DMS53 (cell line): ENCODE measurements at places on chromosomes 4 and X.
A peak's percentile ranks its signal among the peaks of the same experiment; 100 is the strongest.

DNA sequence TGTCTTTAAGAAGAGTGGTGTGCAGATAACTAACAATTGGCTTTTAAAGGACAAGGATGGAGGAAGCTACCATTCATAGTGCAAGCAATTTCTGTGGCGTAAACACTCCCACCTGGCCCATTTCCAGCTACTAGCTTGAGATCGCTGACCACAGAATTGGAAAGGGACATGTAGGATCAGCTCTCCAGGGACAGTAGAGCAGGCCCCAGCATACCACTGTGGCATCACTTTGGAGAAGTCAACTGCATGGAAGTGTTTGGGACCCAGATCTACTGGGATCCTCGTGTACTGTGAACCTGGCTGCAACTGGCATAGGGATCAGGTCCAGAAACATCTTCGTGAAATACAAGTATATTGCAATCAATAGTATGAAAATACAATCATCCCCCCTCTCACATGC lies 515.0 kb downstream of the INPP4B start:
- DNase-seq = peak; percentile 3

GRCh38 chr4:8267077-8267476 lies 2.5 kb upstream of the HTRA3 start:
- peak; percentile 89 for DNase-seq

DNA sequence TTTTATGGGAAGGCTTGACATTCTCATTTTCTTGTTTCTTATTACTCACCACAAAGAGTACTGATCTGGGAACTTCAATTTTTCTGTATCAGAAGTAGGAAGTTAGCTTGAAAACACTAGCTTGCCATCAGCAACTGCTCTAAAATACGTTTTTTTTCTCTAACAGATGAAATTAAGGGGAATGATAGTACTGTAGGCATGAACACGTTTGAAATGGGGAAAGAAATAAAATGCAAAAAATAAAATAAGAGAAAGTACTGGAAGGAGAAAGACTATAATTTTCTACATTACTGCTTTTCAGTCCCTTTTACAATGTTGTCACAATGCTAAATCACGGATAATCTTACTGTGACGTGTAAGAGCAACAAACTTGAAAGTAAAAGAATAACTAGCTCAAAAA lies 1.5 kb downstream of the RADX start:
- no peak for DNase-seq

- no peak for DNase-seq
Measured at GRCh38 chr4:8368998-8369397, 71.5 kb downstream of the ACOX3 start.

DNA sequence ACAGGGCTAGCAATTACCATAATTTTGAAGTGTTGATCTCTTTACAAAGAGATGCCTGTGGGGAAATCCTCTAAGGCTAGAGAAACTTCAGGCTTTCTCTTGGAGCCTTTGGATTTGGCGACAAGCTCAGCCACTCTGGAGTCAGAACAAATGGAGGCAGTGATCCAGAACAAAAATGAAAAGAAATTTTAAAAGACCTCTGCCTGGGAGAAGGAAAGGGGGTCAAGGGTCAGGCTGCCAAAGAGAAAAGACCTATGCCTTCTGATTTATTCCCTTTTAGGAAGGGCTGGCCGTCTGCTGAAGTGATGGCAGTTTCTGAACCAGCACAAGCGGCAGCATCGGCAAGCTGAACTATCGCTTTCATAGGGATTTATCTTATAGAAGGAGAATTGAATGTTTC lies 140.8 kb upstream of the SFRP2 start:
- no peak for DNase-seq

DNA sequence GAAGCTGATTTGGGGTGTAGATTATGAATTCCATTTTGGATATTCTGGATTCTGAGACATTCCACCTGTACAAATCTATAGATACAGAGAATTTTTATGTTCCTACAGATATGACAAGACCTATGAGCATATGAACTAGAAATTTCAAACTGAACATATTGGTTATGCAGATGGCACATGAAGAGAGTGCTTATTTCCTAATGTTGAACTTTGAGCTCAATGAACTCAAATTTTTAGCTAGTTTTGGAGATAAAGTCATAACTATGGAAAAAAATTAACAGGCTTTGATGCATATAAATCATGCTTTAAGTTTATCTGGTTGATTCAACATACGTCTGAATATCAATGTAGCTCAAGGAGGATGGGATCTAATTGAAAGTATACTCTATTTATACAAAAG lies 8.9 kb downstream of the CHIC2 start:
- no peak for DNase-seq

DNA sequence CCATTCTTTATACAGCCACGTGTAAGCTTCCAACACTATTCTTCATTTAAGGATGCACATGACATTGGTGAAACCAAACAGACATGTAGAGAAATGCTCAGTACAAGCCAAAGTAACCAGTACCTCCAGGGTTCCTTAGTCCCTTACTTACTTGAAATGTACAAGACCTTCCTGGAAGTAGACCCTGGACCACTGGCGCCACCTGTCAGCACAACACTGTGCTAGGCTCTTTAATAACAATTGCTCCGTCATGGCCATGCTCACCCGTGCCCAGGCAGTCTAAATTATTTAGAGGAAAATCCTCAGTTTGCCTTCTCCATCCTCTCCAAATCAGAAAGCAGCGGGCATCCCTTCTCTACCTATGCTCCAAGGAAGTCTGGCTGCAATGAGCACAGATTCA lies 52.7 kb downstream of the ADGRA3 start:
- no peak for DNase-seq

- DNase-seq = peak; percentile 77
Measured at GRCh38 chr4:169668069-169668721, 47.8 kb downstream of the CLCN3 start.

- no peak for DNase-seq
Measured at GRCh38 chr4:80155316-80155982, 41.9 kb upstream of the PRDM8 start.

DNA sequence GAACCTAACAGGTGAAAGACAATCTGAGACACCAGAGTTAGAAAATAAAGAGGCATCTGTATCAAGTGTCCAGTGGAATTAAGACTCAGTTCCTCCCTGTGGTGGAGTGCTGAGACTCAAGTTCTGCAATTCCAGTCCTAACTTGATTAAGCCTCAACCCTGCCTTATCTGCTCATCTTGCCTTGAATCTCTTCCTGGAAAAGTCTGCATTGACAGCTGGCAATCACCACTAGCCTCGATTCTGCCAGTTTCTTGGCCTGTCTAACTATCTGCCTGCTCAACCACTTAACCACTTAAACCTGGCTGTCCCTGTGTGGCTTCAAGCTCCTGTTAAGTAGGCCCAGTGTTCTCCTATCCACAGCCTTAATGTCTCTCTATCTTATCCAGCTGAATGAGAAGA lies 22.4 kb upstream of the NEIL3 start:
- DNase-seq = no peak

DNA sequence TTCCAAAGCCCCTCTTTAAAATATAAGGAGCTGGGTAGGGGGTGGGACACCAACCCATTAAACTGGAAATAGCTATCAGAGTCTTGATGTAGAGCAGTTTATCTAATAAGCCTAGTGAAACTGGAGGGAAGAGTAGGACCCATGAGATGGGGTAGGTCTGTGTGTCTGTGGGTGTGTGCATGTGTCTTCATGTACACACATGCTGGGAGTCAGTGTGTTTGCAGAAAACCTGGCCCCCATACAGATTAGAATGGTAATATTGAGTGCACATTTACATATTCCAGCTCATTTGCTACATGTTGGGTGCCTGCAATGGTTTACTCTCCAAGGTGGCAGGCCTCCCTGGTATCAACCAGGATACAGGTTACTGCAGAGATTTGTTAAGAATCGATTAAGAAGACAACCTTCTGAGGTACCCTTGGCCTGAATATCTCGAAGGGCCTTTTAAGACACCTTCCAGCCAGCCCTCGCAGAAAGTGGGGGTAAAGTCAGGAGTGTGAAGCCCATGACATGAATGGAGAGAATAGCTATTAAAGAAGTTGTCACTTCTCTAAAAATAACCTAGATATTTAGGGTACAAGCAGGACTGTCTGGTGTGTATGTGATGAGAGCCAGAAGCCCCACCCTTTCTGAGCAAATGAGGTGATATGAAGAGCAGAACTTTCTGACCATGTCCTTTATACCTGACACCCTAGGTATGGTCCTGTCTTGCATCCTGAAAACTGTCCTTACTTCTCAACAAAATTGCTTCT lies 75.7 kb upstream of the TEX13D start:
- DNase-seq = no peak

GRCh38 chr4:77201343-77201742 lies 44.3 kb downstream of the CCNG2 start:
- DNase-seq = no peak

- no peak for DNase-seq
Measured at GRCh38 chr4:184166736-184167135, 50.9 kb downstream of the ENPP6 start.

DNA sequence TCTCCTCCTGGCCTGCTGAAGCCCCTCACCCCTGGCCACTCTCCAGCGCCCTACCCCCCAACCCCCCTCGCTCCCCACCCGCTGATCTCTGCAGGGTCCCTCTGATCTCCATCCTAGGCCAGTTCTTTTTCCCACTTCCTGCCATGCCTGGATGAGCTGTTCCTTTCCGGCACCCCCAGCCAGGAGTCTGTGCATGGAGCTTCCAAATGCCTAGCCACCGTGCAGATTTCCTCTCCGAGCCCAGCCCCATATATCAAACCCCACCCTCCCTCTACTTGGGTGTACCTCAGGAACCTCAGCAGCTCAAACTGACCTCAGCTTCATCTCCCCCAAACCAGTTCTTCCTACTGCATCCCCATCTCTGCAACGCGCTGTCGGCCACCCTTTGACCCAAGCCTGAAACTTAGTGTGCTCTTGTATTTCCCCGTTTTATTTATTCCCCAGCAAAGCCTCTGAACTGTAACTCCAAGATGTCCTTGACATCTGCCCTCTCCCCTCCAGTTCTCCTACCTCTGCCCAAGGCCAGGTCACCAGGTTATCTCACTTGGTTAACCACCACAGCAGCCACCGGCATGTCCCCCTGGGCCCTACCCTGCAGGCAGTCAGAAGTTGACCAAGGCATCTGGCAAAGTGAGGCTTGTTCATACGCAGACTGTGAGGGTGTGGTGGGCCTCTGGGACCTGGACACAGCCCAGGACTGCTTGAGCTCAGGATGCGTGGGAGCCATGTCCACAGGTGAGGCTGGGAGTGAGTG lies 194.9 kb upstream of the PSAPL1 start:
- DNase-seq = no peak

GRCh38 chrX:117274965-117275364 lies 812.2 kb upstream of the CT83 start:
- DNase-seq = peak; percentile 1
